ENCODE measurements at places on chromosomes 12 and 14.
A peak's percentile ranks its signal among the peaks of the same experiment; 100 is the strongest.

DNA sequence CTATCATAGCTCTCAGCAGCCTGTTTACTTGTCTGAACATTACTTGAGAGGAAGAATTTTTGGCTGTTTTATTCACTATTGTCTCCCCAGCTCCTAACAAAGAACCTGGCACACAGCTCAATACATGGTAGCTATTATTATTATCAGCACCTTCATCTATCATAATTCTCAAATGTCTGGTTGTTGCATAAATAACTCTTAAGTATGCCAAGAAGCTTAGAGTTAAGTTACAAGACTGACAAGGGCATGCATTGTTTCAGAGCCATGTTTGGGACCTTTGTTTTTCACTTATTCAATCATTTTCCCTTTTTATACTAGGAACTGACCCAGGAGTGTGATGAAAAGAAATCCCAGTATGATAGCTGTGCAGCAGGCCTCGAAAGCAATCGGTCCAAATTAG, 77.5 kb upstream of the ATP2A2 start:
- DNase-seq, result no peak

DNA sequence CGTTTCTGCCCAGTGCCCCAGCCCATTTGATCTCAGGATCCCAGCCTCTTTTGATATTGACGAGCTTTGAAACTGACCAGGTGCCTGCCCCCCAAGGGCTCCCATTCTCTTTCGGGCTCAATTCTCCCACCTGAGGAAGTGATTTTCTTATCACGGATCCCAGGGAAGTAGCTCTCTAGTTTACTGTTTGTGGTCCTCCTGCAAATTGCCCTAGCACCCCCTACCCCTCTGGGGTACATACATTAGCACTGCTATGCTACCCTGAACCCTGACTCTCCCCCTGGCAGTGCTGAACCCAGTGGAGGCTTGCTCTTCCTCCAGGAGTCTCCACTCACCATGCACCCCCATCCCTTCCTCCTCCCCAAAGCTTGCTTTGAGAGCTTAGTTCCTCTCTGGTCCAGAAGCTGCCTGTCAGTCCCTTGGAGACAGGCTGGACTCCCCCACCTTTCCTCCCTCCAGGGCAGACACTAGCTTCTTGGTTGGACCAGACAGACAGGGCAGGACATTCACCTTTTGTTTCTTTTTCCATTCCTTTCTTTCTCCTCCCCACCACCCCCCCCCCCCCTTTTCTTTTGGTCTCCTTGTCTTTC, 4.4 kb upstream of the TBX3 start:
- DNase-seq, result no peak

GRCh38 chr12:28107679-28108078, 82.6 kb upstream of the CCDC91 start:
- DNase-seq, result no peak

DNA sequence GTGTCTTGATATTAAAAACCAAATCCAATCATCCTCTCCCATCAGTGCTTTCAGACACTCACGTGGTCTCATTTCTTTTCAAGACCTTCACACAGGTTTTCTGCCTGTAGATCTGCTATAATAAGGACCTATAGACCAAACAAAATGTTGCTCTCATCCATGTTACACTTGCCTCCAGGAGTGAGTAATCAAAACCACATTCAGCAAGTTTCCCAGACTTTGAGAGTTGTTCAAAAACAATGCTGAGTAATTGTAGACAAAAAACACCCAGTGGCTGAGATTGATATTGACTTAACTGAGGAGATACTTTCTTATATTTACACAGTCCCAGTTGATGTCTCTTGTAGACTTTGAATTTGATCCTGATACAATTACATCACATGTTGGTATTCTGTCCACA, 383.1 kb downstream of the TMEM132D start:
- DNase-seq, result no peak

DNA sequence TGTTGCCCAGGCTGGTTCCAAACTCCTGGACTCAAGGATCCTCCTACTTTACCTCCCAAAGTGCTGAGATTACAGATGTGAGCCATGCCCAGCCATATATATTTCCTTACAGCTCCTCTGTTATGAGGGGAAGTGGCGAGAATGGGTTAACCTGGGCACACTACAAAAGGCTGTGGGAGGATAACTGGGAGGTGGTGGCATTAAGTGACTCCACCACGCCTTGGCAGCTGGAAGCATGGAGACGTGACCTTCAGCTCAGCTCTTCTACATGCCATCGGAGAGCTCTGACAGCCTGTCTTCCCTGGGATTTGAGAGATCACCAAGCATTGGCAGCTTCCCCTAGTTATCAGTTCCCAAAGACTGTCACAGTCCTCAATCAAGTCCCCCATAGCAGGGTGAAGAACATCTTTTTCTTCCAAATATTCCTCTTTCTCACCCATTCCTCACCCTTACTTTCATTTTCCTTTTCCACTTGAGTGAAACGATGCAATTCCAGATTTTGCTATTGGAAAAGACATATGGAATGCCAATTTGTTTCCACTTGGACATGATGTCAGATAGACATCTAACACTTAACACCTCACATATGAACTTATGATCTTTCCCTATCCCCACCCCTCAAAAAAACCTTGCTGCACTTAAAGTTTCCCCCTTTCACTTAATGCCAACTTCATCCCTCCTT, 48.5 kb downstream of the PHLDA1 start:
- no peak for DNase-seq

GRCh38 chr12:103279444-103279843, 216.3 kb downstream of the C12orf42 start:
- DNase-seq, result peak; percentile 67

GRCh38 chr12:104482113-104482512, 25.4 kb downstream of the CHST11 start:
- no peak for DNase-seq

- no peak for DNase-seq
Observed at GRCh38 chr12:20523658-20524057, 155.3 kb downstream of the PDE3A start.

DNA sequence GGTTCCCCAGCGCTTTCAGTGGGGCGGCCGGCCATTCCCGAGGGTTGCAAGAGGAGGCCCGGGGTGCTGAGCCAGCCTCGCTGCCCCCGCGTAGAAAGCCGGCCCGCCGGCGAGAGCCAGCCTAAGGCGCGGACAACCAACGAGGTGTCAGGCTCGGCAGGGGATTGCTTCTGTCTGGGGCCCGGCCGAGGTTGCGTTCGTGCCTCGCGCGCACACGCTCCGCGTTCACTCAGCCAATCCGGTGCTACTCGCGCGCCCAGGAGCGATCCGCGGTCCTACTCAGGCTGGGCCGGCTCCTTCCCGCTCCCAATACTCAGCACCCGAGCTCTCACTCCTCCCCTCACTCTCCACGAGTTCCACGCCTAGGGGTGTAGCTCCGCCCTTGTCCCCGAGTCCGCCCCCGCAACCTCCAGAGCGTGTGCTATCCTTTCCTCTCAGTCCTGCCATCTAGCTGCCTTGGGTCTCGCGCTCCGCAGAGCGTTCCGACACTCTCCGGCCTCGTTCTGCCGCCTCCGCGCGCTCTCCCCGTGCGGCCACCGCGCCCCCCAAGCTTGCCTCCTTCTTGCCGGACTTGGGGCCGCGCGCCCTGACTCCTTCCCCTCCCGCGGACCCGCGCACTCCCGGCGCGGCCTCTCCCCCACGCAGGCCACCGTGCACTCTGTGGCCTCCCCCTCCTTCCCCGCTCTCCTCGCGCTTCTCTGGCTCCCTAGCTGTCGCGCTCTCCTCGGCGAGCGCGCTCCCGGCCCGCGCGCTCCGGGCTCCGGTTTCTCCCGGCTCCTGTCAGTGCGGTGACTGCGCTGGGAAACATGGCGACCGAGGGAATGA, at the start of gene GPHN:
GPHN (plus strand) TSS at position 426 of the 825 bp plus-strand sequence.
- peak; percentile 91 for DNase-seq

DNA sequence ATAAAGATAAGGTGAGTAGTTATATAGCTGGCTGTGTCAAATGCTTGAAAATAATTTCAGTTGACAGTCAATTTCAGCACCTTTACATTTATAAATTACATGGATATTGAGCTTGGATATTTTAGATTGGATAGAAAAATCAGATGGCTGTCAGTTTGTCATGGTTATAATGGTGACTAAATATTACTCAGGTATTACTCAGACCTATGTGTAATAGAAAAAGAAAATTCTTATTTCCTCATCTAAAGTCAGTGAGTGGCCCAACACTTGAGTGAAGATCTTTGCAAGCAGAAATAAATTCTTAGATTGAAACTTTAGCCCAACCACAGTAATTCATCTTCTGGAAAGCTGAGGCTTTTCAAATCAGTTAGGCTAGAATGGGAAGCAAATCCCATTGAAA, 354.4 kb downstream of the NAV3 start:
- DNase-seq, result no peak

DNA sequence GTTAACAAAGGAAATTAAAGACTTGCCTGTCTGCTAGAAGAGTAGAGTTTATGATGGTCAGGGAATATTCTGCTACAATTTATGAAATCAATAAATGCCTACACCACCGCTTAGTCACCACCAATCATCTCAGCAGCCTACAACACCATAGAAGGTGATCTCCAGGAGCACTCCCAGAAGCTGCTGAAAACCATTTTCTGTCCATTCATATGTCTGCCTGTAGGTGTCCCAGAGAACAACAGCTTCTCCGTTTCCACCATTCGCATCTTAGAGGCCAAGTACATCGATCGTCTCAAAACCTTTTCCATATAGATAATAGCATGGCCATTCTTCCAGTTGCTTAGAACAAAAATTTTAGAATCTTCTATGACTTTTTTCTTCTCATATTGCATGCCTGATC, 303.4 kb downstream of the KCNC2 start:
- no peak for DNase-seq

GRCh38 chr14:99391671-99392070, 89.0 kb downstream of the SETD3 start:
- DNase-seq, result no peak

DNA sequence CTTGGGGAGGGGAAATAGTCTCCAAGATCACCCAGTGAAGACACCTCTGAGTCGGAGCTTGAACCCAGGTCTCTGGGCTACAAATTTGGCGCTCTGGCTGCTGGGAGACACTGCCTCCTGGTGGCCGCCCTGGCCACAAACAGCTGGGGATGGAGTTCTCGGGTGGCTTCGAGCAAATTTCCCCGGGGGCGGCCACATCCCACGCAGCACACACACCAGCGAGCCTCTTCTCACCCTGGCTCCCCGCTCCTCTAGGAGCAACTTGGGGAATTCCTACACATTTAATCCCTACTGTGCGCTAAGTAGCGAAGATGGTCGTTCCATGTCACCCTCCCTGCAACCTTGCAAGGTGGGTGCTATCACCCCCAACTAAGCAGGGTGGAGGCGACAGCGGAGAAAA, 66.2 kb upstream of the BEGAIN start:
- peak; percentile 49 for DNase-seq

GRCh38 chr12:128813883-128814282, 9.9 kb downstream of the SLC15A4 start:
- no peak for DNase-seq

GRCh38 chr14:102688290-102688689, 89.0 kb upstream of the TRAF3 start:
- DNase-seq, result no peak

DNA sequence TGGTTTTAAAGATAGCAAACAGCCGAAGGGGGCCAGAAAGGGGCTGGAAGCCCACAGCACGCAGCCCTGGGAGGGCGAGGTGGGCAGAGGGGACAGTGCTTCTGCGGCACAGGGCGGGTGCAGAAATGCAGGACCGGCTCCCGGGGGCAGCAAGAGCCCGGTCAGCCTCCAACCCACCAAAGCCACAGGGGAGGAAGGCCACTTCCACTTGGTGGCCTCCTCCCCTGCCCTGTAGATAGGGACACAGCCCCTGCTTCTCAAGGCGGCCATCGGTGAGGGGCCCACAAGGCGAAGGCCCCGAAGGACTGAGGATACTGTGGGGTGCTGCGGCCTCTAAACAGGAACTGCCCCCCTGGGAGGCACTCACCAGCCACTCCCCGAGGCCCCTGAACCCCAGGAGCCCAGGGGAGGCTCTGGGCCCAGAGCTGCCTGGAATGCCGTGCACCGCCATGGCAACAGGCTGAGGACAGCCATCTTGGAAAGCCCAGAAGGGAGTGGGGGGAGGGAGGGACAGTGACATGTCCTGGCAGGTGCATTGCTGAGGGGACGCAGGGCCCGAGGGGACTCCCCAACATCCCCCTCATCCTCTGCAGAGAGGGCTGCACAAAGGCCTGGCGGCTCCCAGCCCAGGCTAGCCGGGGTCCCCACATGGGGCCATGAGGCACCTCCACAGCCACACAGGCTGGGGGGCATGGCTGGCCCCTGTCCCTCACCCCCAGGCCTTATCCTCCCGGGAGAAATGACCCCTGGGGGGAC, 114.7 kb downstream of the NCOR2 start:
- no peak for DNase-seq

DNA sequence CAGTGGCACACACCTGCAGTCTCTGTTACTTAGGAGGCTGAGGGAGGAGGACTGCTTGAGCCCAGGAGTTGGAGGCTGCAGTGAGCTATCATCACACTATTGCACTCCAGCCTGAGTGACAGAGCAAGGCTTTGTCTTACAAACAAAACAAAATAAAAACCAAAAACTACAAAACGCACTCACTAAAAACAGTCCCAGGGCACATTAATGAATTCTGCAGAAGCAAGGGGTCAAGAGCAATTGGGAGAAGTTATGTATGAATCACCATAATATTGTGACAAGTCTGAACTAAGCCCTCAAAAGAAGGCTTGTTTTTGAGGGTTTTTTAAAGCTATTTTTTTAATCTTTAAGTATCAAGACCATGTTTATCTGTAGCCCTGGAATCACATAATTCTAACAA, 201.1 kb downstream of the MED13L start:
- no peak for DNase-seq

- DNase-seq, result no peak
Observed at GRCh38 chr14:76774821-76775694, 13.8 kb downstream of the VASH1 start.

DNA sequence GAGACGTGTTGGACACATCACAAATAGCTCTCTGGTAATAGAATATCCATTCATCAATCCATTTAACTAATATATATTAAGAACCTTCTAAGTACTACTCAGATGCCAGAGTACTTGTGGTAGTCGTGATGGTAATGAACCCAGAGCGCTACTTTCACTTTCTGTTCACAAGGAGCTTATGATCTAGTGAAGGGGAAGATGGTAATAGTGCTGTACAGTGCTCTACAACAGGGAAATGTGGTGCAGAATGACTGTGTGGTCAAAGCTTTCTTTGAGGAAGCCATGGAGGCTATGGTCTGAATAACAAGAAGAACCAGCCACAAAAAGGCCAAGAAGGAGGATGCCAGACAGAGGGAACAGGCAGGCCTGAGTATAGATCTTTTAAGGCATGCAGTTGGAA, 212.0 kb downstream of the PTPRO start:
- DNase-seq, result no peak

- DNase-seq, result no peak
Observed at GRCh38 chr12:94550964-94551363, 91.3 kb upstream of the CEP83 start.

DNA sequence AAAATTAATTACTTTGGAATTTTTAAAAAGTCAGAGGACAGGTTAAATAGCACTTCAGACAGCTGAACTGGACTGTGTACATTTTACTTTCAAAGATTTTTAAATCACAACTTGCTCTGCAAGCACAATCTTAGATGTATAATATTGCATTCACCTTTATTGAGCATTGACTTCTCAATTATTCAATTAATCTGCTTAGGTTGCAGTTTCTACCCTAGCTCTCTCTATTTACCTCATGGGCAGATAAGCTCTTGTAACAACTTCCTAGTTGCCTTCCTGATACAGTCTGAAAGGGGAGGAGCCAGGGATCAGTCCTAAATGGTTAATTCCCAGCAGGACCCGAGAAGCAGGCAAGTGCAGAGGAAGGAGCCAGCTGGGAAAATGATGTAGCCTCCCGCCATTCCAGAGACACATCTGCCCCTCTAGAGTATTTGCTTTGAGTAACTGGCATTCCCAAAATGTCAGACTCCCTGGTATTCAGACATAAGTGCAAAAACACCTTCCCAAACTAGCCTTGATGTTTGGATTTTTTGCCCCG, 302.8 kb downstream of the GALC start:
- no peak for DNase-seq
